ENCODE measurements at places on chromosomes 4 and X.
A peak's percentile ranks its signal among the peaks of the same experiment; 100 is the strongest.

- DNase-seq, result no peak
Observed at GRCh38 chr4:141833209-141833608, 196.8 kb downstream of the IL15 start.

DNA sequence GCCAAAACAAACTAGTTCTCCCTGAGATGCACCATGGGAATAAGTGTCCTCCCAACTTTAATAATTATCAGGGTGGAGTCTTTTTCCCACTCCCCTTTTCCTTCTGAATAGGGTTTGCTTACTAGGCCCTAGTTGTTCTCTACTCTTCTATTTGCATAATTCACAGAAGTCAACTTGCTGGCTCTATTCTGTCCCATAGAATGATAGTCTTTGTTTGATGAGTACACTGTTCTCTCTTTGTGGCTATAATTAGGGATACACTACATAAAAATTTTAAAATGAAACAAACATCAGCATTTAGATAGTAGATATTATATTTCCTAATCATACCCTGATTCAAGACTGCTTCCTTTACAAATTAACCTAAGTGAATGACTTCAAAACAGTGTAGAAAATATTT is 10.3 kb downstream of the PDHA2 start:
- no peak for DNase-seq

DNA sequence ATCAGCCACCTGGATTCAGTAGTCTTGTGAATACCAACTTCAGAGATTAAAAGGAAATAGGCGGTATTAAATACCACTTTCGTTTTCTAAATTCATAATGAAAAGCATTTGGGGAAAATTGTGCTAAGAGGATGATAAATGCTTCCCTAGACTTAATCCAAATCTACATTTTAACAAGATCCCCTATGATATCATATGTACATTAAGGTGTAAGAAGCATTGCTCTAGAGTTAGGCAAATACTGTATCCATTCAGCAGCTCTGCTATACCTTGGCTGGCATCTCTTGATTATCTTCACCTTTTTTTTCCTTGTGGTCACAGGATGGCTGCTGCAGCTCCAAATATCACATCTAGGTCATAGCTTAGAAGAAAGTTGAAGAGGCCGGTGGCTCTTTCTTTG is 40.6 kb upstream of the PHEX start:
- DNase-seq, result no peak

- DNase-seq, result no peak
Observed at GRCh38 chr4:2828758-2829181, 14.9 kb upstream of the ADD1 start.

DNA sequence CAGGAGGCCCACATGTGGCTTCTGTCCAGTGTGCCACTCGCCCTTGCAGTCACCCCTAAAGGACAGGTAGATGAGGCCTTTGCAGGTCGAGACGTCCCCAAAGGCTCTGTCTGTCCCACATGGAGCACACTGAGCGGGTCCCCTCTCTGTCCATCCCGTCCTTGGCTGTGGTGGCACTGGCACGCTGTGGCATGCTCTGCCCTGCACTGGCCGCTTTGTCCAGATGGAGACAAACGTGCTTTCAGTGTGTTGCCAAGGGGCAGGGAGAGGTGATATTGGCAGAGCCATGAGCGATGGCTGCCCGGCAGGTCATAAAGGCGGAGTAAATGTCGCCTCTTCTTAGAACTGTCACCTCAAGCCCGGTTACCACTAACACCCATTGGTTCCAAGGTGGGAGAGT is 86.9 kb upstream of the CLDN34 start:
- DNase-seq, result no peak

DNA sequence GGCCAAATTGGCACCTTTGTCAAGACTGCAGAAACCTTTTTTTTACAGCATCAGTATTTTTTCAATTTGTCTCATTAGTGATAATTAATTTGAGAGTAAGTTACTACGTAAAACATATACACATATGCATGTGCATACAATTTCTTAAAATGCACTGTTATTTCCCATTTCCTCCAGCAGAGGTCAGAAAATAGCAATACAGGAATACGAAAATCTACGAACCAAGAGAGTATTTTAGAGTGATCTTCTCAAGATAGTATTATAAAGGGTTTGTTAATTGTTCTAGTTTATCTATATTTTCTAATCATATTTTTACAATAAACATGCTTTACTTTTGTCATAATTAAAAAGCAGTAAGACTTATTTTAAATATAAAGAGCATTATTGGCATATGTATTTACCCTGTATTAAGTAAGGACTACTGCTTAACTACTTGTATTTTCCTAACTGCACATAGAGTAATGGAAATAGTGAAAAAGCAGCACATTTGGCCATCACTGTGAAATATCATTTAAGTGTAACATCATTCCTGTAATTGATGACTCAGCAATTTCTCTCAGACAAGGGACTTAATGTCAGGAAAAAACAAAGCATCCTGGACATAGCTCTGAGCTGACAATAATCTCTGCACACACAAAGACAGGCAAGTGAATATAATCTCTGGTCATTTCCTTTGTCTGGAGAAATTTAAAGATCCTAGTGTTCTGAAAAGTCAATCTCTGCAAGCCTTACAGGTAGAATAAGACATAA is 45.6 kb downstream of the MAOB start:
- DNase-seq, result peak; percentile 4

GRCh38 chrX:151031391-151031975 is 48.3 kb downstream of the HMGB3 start:
- no peak for DNase-seq

DNA sequence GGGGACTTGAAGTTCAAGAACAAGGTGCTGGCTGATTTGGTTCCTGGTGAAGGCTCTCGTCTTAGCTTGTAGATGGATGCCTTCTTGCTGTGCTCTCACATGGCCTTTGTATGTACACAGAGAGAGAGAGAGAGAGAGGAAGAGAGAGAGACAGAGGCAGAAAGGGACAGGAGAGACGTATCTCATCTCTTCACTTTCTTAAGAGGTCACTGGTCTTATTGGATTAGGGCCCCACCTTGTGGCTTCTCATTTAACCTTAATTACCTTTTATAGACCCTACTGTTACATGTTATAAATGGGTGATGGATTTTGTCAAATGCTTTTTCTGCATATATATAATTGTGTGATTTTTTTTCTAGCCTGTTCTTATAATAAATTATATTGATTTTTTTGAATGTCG is 1444.2 kb downstream of the ADGRL3 start:
- DNase-seq, result peak; percentile 12

DNA sequence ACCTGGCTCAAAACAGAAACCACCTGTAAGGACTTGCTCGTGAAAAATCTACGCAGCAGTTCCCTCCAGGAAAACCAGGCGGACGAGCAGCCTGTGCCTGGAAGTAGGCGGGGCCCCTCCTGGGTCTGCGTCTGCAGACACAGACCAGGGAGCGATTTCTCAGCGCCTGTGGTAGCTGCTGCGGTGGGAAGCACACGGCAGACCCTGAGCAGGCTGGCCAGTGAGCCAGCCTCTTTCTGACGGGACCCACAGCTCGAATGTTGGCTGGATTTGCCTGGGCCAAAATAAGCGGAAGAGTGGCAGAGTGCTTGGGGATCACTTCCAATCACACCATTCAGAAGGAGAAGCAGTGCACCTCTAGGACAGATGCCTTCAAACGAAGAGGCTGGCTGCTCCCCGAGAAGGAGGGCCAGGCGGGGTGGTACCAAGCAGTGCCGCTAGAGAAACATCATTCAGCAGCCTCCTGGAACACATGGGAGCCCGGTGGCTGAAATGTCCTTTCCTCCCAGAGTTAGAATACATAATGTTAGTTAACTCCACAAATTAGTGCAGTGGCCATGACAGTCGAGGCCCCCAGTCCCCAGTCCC is 85.9 kb downstream of the GATB start:
- peak; percentile 31 for DNase-seq

DNA sequence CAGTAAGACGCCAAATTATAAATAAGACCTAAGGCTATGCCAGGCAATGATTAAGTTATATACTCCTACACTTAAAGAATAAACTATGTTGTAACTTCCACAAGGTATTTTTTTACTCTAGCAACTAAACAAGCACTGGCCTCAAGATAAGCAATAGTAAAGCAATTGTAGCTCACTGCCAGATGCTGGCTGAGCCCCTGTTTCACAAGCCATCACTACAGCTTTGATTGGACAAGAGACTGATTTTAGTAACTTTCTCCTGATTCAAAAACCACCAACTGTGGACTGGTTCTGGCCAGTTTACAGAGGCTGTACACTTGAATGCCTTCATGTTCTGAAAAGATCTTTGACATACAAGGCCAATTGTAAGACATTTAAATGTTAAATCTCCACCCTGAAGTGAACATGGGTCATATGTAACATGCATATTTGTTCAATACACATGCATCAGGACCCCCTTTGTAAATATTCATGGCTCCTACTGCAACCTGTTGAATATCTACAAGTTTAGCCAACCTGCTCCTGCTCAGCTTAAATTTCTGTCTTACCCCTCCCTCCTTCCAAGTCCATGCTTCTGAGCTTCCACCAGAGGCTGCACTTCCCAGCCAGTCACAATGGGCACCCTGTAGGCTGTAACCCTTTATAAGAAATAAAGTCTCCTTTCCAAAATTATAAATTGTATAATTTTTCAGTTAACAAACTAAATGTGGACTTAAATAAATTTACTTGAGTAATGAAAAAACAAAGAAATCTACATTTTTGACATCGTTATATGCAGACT is 423.6 kb downstream of the ANKRD50 start:
- DNase-seq, result no peak

- peak; percentile 48 for DNase-seq
Observed at GRCh38 chr4:106796876-106797275, 239.2 kb downstream of the DKK2 start.

GRCh38 chr4:129929052-129929451 is 833.1 kb downstream of the C4orf33 start:
- peak; percentile 11 for DNase-seq

Data from fibroblast of skin of right quadriceps (primary cell).